ENCODE measurements at places on chromosomes 16 and 17.

DNA sequence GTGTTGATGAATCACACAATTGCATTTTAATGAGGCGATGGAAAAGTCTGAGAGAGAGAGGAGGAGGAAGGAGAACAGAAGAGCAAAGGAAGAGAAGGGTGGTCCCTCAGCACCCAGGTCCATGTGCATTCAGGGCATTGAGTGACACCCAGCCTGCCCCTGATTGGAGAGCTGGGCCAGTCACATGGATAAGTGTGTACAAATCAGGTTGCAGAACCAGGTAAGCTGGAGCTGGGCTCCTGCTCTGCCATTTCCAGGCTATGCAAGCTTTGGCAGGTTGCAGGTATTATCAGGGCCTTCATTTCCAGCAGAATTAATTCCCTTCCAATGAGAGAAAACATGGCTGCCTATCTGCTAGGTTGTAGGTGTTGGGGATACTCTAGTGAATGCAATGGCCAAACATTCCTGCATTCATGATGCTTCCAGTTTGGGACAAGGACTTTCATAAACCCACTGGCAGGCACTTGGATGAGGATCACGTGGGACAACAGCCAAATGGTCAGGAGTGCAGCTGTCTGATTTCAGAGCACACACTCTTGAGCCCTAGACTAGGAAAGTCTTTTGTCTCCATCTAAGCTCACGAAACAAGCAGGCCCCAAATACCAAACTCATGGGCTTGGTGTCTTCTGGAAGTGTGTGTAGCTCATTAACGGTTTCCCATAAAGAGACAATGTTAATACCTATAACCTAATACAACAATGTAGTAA is 577.9 kb upstream of the CDH5 start:
- no peak for DNase-seq

DNA sequence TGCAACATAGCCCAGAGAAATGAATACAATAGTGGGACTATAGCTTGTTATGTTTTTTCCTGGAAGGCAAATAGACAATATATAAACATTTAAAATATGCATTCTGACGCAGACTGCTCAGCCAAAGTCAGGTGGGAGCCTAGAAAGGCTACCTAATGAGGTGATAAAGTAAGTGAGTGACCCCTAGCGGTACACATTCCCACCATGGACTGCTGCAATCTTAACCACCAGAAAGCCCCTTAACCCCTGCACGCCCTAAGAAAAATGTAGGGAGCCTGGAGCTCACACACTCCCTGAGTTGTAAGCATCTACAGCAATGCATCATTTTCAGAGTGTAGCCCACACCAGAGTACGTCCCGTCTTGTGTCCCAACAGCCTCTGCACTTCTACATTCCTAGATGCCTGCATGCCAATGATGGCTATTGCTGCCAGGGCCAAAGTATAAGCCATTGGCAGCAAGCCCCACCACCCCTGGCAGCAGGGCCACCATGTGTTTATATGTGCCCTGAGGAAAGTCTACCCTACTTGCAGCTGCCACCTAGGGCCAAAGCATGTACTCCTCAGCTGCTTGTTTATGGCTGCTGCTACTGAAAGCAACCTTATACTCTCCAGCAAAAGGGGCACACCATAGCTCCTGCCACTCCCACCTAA is 127.6 kb downstream of the KIF2B start:
- DNase-seq: peak; percentile 46

GRCh38 chr16:10827691-10828341 is 9.2 kb upstream of the TVP23A start:
- DNase-seq: no peak

GRCh38 chr16:80846680-80847079 is 42.3 kb upstream of the CDYL2 start:
- DNase-seq: no peak

- DNase-seq: no peak
These were observed 22.5 kb downstream of the VPS53 start for GRCh38 chr17:692116-692515.

- DNase-seq: peak; percentile 69
These were observed 257.6 kb downstream of the PARN start for GRCh38 chr16:14372471-14372870.

DNA sequence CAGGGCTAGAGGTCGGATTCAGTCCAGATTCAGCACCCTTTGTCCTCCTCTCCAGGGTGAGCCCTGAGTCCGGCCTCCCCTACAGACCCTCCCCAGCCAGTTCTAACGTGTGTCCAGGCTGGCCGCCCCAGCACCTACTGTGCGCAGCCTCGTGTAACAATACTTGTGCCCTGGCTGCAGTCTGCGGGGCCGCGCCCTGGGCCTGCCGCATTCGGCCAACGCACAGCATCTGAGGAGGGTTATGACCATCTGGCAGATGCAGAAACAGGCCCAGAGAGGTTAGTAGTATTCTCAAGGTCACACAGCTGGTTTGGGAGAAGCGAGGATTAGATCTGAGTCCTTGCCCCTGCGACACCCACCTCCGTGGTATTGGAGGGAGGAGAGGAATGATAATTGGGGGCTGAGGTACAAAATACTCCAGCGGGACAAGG is 968 bp downstream of the RIPOR1 start:
- peak; percentile 49 for DNase-seq

GRCh38 chr16:69381231-69381630 is 4.6 kb downstream of the TERF2 start:
- DNase-seq: no peak

- no peak for DNase-seq
These were observed 13.2 kb upstream of the CLEC18C start for GRCh38 chr16:70160388-70160787.

GRCh38 chr17:13562271-13562800 is 39.4 kb downstream of the HS3ST3A1 start:
- no peak for DNase-seq

GRCh38 chr17:37118366-37119137 is 169.8 kb downstream of the AATF start:
- no peak for DNase-seq

DNA sequence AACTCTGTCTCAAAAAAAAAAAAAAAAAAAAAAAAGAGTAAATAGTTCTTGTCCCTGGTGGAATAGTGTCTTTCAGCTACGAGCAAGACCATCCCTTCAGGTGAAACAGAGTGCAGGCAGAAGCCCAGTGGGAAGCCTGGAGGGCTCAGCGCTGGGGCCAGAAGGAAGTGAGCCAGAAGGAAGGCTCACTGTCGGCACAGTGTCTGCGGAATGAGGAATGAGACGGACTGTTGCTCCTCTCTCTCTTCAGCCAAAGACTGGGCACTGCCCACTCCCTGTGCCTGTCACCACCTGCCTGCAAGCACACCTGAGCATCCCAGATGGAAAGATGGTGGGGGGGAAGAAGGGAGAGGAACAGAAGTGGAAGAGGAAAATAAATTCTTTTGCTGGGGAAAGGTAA is 7.5 kb downstream of the RSL1D1 start:
- no peak for DNase-seq

DNA sequence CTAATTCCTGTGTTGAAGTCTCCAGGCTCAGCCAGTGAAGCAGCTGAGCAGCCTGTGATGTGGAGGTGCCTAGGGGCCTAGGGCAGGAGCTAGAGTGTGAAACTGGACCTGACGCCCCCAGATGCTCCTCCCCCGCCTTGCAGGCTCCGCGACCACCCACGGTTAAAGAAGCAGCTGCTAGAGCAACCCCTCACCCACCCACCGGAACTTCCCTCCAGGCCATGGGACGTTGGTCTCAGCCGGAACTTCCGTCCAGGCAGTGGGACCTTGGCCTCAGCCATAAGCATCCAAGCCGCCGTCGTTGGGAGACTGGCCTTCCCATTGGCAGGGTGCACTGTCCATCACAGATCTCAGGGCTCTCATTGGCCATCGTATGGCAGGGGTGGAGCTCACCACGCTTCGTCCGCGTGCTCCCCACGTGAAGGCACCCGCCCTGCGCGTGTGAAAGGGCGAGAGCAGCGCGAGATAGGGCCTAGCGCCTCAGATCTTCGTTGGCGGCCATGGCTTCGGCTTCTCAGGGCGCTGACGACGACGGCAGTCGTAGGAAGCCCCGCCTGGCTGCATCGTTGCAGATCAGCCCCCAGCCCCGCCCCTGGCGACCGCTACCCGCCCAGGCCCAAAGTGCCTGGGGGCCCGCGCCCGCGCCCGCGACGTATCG is at the start of gene ADAD2:
ADAD2 (plus strand) TSS at position 427 of the 658 bp plus-strand sequence; CDS start at position 501, 74 bp downstream.
- DNase-seq: no peak

- DNase-seq: no peak
These were observed 63.3 kb downstream of the CYB561 start for GRCh38 chr17:63382826-63383225.

DNA sequence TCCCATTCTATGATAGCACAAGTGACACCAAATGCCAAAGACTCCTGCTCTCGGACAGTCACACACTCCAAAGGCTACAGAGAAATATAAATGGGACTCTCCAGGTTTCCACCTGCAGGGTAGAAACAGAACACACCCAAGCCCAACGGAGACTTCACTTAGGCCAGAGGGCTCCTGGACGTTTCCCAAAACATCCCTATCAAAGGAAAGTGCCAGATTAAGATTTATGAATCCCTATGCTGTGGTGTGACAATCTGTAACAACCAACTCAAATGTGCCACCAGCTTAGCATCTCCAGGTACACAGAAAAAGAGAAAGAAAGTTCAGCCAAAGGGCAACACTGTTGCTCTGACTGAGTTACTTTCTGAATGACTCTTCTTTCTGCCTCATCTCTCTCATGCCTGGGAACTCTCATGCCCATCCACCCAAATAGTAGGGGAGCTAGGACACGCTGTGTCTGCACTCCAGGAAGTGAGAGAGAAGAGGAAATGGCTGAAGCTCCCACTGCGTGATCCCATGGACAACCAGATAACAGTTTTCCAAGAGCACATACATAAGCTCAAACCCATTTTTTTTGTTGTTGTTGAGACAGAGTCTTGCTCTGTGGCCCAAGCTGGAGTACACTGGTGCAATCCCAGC is 49.7 kb downstream of the SMG6 start:
- no peak for DNase-seq

GRCh38 chr17:58150394-58150793 is 2.2 kb downstream of the OR4D1 start:
- DNase-seq: peak; percentile 41

DNA sequence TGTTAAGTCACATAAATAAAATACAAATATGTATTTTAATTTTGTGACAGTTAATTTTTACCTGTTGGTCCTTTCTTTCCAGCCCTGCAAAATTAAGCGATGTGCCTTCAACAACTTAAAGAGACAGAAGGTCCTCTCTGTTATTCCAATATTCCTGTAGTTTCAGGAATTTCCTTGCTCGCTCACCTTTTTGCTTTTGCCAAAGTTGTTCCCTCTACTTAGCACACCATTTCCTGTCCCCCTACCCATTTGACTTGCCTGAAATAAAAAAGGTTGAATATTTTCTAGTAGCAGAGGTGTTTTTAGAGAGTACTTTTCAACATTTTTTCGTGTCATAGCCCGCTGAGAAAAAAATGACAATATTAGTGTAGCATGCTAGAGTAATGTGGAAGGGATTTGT is 556 bp upstream of the MYH2 start:
- DNase-seq: no peak

DNA sequence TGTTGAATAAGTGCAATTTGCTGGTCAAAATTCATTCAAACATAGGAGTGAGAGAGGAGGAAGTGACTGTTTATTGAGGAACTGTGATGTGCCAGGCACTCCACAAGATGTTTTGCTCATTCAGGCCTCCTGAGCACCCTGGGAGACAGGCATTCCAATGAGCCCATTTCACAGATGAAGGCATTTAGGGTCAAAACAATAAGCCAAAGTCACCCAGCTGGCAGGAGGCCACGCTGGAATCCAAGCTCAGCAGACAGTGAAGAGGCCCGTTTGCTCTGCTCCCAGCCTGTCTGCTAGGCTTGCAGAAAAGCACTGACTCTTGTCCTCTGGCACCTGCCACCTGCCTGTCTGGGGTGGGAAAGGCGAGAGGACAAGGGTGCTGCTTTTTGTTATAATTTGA is 10.1 kb upstream of the SLC25A39 start:
- no peak for DNase-seq

- DNase-seq: no peak
These were observed 446.0 kb upstream of the GOT2 start for GRCh38 chr16:59180083-59180476.

GRCh38 chr16:47966325-47966724 is 189.5 kb downstream of the ABCC12 start:
- no peak for DNase-seq

DNA sequence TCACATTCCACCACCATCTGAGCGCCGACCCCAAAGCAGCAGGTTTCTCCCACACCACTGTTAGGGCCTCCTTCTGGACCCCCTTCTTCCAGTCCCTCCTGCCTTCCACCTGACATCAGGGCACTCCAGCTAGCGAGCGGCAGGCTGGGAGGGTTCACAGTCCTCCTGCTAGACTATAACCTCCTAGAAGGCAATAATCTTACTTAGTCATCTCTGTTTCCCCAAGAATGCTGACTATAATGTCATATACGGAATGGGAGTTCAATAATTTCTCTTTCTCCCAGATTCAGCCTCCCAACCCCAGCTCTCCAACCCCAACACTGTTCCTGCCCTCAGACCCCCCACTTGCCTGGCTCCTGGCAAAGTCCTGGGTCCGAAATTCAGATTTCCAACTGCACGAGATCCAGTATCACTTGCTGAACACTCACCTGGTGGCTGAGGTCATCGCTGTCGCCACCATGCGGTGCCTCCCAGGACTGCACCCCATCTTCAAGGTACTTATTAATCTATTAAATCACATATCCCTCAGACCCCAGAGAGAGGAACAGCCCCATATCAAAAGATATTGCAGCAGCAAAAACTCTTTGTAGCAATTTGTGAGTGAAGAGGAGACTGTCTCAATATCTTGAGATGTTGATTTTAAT is 5.6 kb downstream of the ALOX12 start:
- peak; percentile 46 for DNase-seq

GRCh38 chr17:16886655-16887322 is 85.1 kb downstream of the TNFRSF13B start:
- DNase-seq: no peak

GRCh38 chr17:16129441-16130205 is 85.7 kb downstream of the NCOR1 start:
- peak; percentile 32 for DNase-seq

GRCh38 chr16:25605381-25605780 is 86.4 kb upstream of the HS3ST4 start:
- DNase-seq: peak; percentile 45

- DNase-seq: no peak
These were observed 16.8 kb downstream of the KCTD5 start for GRCh38 chr16:2698965-2699750.

GRCh38 chr17:57102122-57102521 is 17.1 kb downstream of the AKAP1 start:
- no peak for DNase-seq

- DNase-seq: peak; percentile 53
These were observed 47.8 kb downstream of the BMERB1 start for GRCh38 chr16:15482068-15482747.

- DNase-seq: no peak
These were observed 27.0 kb upstream of the MMD start for GRCh38 chr17:55448681-55449080.

GRCh38 chr16:27164352-27164751 is 39.0 kb upstream of the KDM8 start:
- no peak for DNase-seq

DNA sequence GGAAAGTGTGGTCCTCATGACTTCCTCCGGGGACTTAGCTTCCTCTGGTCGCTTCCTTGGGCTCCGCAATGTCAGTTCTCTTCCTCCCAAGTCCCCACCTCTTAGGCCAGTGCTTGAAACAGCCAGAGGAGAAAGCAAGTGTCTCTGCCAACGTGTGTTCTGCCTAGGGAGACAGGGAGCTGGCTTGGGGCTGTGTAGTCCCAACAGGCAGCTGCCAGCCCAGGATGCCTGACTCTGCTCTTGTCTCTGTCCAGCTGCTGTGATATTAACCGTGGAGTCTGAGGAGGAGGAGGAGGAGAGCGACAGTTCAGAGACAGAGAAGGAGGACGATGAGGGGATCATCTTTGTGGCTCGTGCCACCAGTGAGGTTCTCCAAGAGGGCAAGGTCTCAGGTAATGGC is 13.5 kb upstream of the PLEKHG4 start:
- DNase-seq: no peak

Data from NCI-H82 (cell line).